ENCODE measurements at places on chromosomes 11 and 22.

DNA sequence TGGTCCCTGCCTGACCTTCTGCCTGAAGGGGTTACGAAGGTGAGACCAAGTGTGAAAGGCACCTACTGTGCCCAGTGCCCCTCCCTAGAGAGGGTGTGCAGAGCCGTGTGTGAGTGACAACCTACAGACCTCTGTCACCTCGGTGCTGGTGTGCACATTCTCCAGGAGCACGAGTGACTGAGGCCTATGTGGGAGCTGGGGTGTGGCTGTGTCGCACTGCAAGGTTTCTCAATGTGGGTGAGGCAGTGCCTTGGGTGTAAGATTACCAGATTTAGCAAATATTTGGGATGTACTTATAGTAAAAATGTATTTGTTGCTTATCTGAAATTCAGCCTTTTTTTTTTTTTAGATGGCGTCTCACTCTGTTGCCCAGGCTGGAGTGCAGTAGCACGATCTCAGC is 5.6 kb downstream of the STARD10 start:
- DNase-seq = no peak

- no peak for DNase-seq
Observed at GRCh38 chr11:85472953-85473352, 154.2 kb downstream of the DLG2 start.

DNA sequence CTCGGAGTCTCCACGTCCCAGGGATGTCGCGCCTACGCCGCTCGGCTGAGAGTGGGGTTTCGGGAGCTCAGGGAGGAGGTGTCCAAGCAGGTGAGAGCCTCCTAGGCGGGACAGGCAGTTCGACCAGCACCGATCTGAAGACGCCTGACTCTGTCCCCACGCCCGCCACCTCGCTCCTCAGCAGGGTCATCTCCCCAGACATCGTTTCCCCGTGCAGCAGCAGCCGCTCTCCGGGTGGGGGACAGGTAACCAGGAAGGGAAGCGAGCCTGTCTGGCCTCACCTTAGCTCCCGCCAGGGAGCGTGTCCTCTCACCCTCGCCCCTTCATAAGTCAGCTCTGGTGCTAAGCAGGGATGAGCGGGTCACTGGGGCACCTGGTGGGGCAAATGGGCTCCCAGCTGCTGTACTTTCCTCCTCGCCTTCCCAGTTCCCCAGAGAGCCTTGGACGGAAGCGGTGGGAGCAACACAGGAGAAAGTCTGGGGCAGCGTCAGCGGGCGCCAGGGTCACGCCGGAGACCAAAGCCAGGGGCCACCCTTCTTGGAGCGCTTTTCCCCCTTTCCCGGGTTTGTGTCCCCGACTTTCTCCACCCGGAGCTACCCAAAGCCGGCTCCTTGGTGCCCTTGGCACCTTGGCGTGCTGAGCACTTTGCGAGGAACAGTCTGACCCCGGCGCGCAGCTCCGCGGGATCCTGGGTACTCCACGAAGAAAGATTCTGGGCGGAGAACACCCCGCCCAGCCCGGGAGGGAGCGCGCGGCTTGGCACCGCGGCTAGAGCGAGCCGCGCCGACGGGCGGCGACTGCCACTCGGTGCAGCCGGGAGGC is 1.6 kb downstream of the SPON1 start:
- no peak for DNase-seq

GRCh38 chr11:44834846-44835245 is 108.1 kb downstream of the TSPAN18 start:
- no peak for DNase-seq

DNA sequence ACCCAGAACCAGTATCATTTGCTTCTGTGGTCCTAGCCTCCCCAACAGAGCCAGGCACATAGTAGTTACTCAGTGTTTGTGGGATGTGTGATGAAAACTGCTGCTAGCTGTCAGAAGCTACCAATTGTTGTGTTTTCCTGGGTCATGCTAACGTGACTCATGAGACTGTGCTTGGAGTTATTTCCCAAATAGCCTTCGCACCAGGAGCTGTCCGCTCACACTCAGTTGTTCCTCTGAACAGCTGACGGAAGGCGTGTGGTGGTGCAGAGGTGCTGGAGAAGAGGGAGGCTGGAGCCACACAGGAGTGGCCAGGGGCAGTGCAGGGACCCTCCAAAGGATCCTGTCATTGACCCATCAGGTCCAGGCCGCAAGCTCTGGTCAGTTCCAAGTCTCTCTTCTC is 53.9 kb upstream of the TBCEL start:
- DNase-seq = no peak

DNA sequence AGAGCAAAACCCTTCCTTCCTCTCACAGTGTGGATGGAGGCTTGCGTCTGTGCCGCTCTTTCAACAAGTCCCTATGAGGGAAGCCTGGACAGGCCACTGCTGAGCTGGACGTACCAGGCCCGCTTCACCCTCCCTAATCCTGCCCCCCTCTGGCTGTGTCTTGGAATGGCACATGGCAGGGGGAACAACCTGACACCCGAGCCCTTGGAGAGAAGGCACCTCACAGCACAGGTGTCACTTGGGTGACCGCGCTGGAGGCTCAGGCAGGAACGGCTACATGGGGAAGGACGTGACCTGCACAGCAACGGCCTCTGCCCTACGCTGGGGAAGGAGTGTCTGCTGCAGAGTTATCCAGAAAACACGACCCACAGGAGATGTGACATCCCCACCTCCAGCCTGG is 11.0 kb downstream of the CARS1 start:
- DNase-seq = no peak

- DNase-seq = no peak
Observed at GRCh38 chr22:24594569-24595120, 1.8 kb upstream of the LRRC75B start.

GRCh38 chr11:103904324-103904667 is 132.1 kb upstream of the DDI1 start:
- DNase-seq = no peak

DNA sequence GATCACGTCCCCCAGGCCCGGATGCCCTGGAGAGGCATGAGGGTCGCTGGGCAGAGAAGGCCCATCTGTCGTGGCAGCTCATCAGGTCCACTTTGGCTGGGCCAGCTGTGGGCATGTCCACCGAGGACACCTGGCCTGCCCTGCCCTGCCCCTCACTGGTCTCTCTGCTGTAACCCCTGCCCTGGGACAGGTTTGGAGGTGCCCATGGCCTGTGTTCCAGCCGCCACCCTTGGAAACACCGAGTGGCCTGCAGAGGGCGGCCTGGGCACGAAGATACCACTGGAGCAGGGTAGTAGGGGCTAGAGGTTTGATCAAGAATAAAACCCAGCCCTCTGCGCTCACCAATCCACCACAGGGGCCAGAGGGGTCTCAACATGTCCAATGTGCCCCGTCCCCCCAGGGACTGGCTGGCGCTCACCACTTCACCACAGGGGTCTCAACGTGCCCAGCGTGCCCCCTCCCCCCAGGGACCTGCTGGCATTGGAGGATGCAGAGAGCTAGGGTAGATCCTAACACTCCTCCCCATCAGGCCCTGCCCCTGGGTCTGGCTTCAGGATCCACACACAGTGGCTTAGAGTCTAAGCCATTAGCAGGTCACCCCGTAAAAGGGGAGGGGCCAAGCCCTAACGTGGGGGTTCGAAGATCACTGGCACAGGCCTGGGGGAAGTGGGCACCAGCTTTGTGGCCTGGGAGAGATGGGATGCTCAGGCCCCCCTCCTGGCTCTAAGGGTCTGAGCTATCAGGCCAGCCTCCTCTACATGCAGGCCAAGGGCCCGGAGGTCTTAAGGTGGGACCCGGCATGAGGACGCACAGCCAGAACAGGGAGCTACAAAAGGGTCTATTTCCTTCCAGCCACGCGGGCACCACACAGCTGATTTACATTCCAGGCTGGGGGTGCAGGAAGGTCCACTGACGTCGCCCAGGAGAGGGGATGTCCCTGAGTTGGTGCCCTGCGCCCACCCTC is 1.3 kb upstream of the HDAC10 start:
- DNase-seq = no peak

DNA sequence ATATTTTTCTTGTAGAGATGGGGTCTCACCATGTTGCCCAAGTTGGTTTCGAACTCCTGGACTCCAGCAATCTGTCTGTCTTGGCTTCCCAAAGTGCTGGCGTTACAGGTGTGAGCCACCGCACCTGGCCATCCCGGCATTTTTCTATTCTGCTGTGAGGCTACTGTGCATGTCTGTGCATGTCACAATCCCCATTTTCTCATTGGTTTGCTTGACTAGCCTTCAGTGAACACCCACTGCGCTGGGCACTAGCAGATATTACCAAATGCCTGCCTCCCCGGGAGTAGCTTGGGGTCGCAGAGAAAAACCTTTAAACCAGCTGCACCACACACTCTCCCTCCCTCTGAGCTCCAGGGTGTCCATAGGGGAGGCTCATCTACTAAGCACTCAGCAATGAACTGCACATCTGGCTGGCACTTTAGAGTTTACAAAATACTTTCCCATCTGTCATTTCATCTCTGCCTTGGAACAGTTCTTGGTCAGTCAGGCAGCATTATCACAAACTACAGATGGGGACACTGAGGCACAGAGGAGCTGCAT is 4.9 kb downstream of the CSNK1E start:
- DNase-seq = no peak

DNA sequence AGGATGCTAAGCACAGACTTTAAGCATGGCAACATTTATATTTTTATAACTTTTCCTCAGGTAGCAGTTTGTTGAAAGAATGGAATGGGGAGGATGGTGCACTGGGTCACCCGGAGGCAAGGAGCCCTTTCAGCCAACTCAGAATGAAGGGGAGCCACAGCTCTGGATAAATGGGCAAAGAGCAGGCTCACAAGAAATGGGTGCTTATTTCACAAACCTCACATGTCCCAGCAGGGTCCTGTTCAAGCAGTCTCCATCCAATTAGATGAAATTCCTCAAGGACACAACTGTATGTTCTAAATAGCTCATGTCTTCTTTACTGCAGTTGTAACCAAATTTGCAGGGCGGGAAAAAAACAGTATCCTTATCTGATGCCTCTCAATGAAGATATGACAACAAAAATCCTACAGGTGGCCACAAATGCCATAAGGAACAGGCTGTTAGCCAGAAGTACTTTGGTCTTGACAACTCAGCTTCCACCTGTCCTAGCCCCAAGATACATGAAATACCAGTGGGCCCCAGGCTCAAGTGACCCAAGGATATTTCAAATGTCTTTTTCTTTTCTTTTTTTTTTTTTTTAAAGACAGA is 48.2 kb downstream of the MAPK1 start:
- DNase-seq = no peak

- DNase-seq = no peak
Observed at GRCh38 chr11:84830372-84830771, 796.8 kb downstream of the DLG2 start.

GRCh38 chr11:17273211-17273610 is 3.3 kb upstream of the NUCB2 start:
- no peak for DNase-seq

DNA sequence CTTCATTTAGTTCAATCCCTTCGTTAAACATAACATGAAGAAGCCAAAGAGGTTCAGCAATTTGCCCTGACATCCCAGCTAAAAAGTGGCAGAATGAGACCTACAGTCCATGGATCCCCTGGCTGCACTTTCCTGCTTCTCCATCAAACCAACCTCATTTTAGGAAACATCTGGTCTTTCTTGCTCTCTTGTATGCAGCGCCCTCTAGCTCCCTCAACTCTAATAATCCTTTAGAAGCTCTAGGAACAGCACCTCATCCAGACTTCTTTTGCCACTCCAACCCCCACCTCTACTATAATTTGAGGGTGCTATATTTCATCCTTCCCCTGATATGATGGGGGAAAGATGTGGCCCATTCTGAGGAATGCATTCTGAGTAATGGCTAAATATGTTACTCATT is 7.4 kb downstream of the CNTF start:
- DNase-seq = peak; percentile 48

DNA sequence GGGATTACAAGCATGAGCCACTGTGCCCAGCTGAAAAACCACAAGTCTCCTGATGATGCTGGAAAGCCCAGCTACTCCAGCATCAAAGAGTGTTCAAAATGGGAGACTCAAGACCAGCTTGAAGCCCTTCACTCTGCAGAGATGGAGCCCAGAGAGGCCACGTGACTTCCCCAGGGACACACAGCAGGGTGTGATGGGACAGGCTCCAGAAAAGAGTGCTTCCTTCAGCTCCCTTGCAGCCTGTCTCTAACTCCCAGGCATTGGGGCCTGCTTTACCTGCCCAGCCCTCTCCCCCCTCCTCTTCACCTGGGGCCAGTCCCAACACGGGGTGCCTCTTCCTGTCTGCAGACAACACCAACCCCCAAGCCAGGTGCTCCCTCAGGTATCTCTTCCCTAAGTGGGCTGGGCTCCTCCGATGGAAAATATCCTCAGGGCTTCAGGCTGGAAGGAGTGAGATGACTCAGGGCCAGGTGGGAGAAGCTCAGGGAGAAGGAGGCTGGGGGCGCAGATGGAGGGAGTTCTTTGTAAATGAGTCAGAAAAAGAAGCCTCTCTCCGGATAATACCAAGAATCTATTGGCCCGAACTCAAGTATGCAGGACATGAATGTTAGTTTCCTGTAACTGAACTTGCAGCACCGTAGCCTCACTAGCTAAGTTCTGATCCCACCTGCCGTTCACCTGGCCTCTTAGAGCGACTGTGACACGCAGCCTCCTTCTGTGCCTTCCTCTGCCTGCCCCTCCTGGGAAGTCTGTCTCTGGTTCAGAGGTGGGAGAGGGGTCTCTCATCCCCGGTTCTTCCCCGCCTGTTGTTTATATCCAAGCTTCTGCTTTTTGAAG is 326.6 kb downstream of the MN1 start:
- DNase-seq = peak; percentile 8

DNA sequence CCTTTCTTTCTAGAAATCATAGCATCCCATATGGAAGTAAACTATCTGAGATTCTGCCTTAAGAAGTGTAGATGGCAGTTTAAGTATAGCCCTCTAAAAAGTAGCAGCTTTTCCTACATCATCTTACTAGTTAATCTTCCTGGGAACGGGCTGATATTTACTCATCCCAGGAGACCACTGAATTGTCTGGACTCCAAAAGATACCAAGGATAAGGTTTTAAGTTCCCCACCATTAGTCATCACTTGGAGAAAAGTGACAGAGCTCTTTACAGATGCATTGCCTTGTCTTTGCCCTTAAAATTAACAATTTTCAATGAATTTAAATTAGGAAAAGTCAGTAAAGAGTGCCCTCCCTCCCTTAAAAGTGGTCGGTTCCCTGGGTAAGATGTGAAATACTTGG is 129.5 kb downstream of the MAML2 start:
- DNase-seq = peak; percentile 74

DNA sequence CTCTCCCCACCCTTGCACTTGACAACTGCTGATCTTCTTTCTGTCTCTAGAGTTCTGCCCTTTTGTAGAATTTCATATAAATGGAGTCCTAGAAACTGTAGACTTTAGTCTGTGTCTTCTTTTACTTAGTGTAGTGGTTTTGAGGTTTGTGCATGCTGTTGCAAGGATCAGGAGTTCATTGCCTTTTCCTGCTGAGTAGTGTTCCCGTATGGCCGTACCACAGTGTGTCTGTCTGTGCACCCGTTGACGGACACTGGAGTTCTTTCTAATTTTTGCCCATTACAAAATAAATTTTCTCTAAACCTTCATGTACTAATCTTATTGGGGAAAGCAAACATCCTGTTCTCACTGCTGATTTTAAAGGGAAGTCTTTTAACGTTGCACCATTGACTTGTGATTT is 138.1 kb downstream of the TBC1D22A start:
- DNase-seq = no peak
